ENCODE measurements at places on chromosomes 12 and 14.

GRCh38 chr14:22656226-22656625, 12.1 kb upstream of the OR6J1 start:
- no peak for DNase-seq

- DNase-seq: no peak
Measured at GRCh38 chr12:43235721-43236120, 316.3 kb downstream of the ADAMTS20 start.

DNA sequence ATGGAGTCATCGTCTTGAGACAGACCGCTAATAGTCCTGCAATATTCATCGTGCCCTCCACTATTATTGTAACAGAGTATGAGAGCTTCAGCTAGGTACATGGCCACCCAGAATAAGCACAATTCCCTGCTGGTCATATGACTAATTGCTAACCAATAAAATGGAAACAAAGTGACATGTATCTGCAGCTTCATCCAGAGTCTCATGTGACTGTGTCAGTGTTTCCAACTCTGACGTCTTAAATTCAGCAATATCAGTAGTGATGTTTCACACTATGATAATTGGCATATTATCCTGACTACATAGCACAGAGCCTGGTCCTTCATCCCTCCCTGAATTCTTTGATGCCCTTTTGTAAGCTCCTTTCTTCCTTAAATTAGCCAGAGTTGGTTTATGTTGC, 167.4 kb downstream of the RPS29 start:
- DNase-seq: no peak

DNA sequence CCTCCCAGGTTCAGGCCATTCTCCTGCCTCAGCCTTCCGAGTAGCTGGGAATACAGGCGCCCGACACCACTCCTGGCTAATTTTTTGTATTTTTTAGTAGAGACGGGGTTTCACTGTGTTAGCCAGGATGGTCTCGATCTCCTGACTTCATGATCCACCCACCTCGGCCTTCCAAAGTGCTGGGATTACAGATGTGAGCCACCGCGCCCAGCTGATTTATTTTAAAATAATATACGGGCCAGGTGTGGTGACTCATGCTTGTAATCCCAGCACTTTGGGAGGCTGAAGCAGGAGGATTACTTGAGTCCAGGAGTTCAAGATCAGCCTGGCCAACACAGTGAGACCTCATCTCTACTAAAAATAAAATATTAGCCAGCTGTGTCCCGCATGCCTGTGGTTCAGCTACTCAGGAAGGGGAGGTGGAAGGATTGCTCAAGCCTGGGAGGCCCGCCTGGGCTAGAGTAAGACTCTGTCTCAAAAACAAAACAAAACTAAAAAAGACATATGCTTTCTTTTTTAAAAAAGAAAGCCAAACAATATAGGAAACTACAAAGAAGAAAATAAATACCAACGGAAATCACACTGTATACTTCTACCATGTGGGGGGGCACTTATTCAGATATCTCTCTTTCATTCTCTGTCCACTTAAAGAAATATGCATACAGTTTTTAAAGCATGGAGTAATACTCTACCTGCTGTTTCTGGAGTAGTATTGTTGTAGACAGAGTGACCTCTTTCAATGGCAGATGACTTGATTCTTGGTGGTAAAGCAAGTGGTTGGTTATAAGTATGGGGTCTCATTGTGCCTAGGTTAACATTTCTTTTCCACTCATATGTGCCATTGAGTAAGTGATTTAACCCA, 930 bp upstream of the MIA2 start:
- DNase-seq: no peak

DNA sequence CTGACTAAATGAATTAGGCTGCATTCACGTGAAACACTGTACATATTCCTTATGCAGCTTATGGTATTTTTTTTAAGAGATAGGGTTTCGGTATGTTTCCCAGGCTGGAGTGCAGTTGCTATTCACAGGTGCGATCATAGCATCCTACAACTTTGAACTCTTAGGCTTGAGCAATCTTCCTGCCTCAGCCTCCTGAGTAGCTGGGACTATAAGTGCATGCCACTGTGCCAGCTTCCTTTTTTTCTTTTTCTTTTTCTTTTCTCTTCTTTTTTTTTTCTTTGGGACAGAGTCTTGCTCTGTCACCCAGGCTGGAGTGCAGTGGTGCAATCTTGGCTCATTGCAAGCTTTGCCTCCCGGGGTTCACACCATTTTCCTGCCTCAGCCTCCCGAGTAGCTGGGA, 35.8 kb upstream of the SPPL3 start:
- no peak for DNase-seq

GRCh38 chr12:30826276-30826675, 71.5 kb upstream of the CAPRIN2 start:
- no peak for DNase-seq

GRCh38 chr14:29035134-29035533, 268.5 kb downstream of the FOXG1 start:
- DNase-seq: no peak

- no peak for DNase-seq
Measured at GRCh38 chr14:22882529-22883172, 371 bp upstream of the REM2 start.

DNA sequence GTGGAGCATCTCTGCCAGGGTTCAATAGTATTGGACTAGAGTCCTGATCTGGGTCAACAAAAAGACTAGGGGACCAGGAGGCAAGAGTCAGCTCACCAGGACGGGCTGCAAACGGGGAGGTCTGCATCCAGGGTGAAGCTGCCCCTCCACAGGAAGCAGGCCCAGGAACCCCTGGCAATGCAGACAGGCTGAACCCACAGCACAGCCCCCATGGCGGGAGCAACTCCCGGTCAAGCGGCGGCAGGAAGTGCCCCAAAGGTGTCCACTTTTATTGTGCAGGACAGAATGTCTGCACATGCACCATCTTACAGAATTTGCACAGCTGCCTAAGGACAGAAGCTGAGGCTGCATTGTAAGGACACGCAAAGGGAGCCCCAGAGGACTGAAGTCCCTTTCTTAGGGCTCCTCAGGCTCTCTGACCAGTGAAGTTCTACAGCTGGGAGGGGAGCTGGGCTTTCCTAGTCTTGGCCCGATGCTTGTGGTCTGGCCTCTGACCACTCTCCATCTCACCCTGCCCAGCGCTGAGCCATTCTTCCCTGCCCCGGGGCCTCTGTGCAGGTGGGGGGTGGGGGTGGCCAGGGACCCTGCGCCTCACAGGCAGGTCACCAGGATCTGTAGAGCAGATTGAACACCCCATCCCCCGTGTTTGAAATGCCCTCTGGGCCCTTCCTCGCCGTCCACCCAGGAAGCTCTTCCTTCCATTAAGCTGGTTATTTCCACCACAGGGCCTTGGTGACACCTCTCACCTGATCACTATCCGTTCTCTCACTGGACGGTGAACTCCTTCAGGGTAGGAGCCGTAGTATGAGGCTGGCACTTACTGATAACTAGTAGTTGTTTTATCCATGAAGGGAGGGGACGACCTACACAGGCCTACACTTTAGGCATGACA, 75.9 kb downstream of the NINJ2 start:
- DNase-seq: no peak

DNA sequence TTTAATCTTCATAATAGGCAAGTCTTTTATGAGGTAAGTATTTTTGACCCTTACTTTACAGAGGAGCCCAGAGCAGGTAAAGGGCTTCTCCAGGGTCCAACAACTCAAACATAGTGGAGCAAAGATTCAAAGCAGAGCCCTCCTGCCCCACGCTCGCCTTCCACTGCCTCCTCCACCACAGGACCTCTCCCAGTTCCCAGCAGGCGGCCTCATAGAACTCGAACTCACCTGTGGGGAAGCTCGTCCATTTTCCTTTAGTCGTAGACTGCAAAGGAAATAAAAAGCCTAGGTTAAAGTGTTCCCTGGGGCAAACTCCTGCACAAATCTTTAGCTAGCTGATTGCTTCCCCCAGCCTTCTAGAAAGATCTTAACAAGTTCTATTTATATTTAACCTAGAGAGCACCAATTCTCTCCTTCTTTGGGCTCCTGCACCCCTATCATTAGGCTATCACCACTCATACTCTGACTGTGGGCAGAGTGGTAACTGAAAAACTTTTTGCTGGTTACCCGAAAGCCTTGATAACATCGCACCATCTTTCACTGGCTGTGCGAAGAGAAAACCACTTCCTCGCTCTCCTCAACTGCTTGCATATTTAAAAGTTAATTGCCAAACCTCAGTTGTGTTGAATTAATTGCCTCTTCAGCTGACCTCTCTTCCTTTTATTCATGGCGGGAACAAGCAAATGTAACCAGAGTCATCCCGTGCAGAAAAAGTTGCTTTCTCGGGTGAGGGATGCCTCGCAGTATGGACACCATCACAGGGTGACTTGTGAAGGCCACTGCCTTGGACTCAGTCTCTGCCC, 299.6 kb downstream of the DPF3 start:
- no peak for DNase-seq

DNA sequence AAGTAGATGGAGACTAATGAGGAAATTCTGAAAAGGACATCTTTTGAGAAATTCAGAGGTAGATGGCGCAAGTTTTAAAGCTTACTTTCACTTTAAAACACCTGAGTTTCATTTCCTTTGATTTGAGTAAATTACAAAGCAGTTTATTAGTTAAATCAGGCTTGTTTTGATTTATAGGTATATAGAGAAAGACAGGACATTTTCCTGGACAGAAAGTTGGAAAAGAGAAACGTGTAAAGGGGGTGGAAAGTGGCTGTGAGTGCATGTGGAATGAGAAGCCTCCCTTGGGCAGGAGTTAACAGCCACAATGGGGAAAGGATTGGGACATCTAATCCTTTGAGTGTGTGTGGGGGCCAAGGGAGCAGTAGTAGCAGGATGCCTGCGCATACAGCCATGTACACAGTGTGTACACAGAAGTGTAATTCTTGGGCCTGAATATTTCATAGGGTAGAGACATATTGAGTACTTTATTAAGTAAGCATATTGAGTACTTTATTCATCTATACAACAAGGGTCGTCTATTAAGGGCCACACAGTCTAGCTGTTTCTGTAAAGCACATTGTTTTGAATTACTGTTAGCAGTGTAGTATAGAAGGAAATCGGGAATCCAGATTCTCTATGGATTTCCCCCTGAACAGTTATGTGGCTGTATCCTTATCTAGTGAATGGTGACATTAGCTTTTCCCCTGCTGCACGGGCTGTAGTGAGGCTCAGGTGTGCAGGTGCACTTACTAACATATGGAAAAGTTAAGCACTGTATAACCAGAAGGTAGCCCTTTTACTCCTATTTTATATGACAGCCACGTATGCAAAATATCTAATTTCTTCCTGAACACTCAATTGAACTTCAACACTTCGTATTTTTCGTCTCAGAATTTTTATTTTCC, 19.1 kb downstream of the MARK3 start:
- no peak for DNase-seq

GRCh38 chr14:91398707-91399106, 18.9 kb downstream of the CCDC88C start:
- DNase-seq: no peak

DNA sequence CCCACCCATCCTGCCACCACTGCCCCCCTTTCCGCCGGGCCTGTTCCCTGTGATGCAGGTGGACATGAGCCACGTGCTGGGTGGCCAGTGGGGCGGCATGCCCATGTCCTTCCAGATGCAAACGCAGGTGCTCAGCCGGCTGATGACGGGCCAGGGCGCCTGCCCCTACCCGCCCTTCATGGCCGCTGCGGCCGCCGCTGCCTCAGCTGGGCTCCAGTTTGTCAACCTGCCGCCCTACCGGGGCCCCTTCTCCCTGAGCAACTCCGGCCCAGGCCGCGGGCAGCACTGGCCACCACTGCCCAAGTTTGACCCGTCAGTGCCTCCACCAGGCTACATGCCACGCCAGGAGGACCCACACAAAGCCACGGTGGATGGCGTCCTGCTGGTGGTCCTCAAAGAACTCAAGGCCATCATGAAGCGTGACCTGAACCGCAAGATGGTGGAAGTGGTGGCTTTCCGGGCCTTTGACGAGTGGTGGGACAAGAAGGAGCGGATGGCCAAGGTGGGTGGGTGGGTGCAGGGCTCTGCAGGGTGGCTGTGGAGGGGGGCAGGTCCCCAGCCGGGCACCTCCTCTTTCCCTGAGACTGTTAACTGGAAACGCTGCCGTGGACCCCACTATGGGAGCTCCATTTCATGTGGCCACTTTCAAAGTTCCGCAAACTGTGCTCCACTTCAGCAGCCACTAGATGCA, 10.8 kb downstream of the SETD1B start:
- DNase-seq: no peak

DNA sequence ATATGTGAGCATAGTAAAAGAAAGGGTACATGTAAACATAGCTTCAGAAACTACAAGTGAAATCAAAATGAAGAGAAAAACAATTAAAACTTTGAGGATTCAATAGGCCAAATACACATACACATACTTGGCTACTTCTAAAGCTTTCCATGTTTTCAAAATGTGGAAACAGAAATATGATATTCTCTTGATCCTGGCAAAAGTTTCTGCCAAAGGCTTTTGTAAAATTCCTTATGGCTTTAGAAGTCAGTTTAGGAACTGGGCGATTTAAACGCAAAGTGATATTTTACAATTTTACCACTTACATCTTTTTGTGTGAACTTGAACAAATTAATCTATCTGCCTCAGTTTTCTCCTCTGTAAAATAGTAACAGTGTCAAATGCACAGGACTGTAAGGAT, 756.4 kb downstream of the C12orf50 start:
- no peak for DNase-seq

DNA sequence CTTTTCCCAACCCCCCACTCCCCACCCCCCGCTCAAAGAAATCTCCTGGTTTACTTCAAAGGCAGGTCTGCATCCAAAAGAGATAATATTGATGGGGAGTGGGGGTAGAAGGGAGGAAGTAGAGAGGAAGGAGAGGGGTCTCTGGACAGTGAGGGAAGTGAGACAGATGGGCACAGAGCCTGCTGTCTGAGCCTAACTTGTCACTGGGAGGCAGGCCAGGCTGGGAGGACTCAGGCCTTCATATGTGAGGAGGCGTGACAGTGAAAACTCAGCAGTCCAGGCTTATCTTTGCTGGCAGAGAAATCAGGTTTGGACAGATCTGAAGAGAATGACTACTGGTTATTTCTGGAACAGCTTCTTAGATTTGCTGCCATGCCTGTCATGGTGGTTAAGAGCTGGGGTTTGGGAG, 192.3 kb downstream of the NUAK1 start:
- no peak for DNase-seq

- no peak for DNase-seq
Measured at GRCh38 chr12:103908877-103909276, 21.3 kb upstream of the HSP90B1 start.

DNA sequence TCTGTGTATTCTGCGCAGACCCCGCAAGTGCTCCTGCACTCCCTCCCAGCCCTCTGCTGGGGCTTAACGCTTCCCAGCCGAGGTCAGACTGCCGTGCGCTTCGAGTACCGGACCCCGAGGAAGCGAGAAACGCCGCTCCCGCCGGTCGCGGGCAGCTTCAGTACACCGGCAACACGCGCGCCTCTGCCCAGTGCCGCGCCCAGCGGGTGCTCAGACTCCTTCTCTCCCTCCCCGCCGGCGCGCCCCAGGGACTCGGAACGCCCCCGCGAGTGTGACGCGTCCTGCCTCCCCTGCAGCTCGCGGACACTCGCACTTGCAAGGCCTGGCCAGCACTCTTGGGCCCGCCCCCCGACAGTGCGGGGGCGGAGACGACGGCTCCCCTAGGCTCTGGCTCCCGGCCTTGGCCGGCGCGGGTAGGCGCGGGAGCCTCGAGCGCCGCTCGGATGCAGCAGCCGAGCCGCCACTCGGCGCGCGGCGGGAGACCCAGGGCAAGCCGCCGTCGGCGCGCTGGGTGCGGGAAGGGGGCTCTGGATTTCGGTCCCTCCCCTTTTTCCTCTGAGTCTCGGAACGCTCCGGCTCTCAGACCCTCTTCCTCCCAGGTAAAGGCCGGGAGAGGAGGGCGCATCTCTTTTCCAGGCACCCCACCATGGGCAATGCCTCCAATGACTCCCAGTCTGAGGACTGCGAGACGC, at the start of gene PTGER2:
Gene PTGER2 (plus strand): TSS at position 410 of the 692 bp plus-strand sequence. CDS start 237 bp downstream, at position 647.
- no peak for DNase-seq

GRCh38 chr12:96988919-96989318, 81.9 kb downstream of the NEDD1 start:
- DNase-seq: no peak

Data from SIG-M5 (cell line).